ENCODE measurements at places on chromosomes 6 and 20.

GRCh38 chr6:88804701-88805100, 158.7 kb downstream of the RNGTT start:
- DNase-seq, result no peak

GRCh38 chr6:36508532-36508931, 38.7 kb downstream of the STK38 start:
- DNase-seq, result no peak

- DNase-seq, result no peak
These were observed 71.8 kb upstream of the SIRPA start for GRCh38 chr20:1823450-1823844.

DNA sequence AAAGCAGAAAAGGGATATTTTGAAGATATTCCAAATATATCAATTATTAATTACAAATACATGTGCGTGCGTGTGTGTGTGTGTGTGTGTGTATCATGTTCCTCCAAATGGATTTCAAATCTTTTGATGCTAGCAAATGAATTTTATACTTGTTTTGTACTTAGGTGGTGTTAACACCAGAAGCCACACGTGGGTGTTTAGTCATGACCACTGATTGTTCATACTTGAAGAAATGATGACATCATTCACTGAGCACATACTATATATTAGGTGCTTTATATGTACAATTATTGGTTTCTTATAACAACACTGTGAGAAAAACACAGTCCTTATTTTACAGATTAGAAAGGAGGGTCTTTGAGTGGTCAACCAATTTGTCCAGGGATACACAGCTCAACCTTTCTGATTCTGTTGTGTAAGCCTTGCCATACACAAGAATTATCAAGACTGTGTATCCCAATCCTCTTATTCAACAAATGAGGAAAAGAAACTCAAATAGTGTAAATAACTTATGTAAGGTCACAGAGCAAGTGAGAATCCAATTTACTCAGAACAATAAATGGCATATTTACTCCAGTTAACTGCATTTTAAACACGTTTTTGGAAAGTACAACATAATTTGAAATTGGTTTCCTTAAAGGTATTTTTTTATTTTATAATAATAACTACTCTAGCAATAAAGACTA, 88.5 kb downstream of the BCAS1 start:
- no peak for DNase-seq

- no peak for DNase-seq
These were observed 44.9 kb downstream of the TPD52L1 start for GRCh38 chr6:125198398-125198937.

DNA sequence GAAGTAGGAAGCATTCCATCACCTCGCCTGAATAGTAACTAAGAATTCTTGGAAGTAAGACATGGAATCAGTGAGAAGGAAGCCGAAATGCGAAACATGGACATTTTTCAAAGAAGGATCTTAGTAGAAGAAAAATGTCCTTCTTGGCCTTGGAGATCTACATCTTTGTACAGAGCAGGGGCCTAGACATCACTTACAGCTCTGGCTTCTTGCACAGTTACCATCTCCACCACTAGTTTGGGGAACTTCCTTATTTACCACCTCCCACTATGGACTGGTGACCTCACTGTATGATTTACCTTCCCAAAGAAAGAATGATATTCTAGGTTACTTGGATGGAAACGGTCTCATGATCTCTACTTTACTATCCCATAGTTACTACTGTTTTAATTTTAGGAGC, 15.7 kb downstream of the CASS4 start:
- no peak for DNase-seq

GRCh38 chr20:32911355-32911754, 52.6 kb downstream of the EFCAB8 start:
- no peak for DNase-seq

DNA sequence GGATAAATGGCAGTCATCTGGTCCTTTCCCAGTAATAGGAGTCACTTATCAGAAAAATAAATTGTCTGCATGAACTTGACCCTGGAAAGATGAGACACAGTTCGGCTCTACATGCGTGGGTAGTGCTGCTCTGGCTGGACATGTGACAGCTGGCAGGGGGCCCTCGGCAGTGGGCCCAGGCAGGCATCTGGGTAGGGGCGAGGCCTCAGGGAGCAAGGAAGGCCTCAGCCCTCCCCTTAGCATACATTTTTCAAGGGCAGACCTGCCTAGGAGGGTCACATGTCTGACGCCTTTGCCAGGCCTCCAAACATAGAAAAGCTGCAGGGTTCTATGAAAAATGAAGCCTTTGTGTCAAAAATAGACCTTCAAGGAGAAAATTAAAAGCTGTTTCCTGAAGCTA, 12.8 kb upstream of the ILRUN start:
- peak; percentile 29 for DNase-seq

DNA sequence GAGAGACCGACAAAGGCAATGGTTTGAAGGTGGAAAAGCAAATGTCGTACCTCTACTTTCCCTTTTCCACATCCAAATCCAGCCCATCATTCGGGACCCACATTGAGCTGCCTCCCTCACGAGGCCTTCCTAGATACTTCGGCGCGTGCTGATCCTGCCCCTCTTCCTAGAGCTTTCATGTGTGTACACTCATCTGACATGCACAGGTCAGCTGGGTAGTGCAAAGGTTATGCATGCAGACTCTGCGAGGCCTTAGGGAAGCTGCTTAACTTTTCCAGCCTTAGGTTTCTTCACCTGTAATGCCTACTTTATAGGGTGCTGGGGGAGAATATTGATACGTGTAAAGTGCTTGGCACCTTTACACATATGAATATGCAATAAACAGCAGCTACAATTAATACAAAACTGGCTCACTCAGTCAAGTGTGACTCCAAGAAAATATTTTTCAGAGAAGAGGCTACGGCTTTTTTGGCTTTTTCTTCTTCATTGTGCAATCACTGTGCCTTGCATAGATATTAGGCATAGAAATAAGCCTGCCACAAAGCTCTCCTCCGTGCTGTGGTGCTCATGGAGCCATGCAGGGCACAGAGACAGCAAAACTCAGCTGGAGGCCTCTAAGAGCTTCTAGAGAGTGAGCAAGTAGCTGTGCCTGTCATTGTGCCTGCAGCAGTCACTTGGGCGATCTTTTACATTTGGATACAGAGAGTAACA, 3.6 kb upstream of the MANBAL start:
- DNase-seq, result no peak

- peak; percentile 0 for DNase-seq
These were observed 28.1 kb downstream of the NRSN1 start for GRCh38 chr6:24154121-24154520.

- DNase-seq, result no peak
These were observed 695.7 kb upstream of the GJE1 start for GRCh38 chr6:141437011-141437410.

- DNase-seq, result peak; percentile 94
These were observed 310.7 kb downstream of the EYA4 start for GRCh38 chr6:133551847-133552341.

DNA sequence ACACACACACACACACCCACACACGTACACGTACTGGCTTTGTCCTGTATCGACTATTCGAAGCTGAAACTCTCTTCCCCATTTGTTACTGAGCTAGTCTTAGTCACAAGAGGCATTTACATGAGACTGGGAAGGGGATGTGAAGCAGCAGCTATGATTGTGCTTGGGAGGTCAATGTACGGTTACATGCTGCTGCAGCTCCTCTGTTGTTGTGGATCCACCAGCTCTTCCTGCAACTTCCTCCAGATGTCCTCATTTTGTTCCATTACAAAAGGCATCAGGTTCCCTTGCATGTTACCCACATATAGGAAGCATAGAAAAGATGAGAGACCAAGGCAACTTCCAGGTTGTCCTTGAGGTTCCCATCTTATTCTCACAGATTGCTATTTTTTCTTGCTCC, 612.4 kb upstream of the IMPG1 start:
- no peak for DNase-seq

- DNase-seq, result no peak
These were observed 4.1 kb upstream of the TOX2 start for GRCh38 chr20:43910564-43910963.

GRCh38 chr6:105936972-105937371, 149.2 kb upstream of the PRDM1 start:
- DNase-seq, result no peak

DNA sequence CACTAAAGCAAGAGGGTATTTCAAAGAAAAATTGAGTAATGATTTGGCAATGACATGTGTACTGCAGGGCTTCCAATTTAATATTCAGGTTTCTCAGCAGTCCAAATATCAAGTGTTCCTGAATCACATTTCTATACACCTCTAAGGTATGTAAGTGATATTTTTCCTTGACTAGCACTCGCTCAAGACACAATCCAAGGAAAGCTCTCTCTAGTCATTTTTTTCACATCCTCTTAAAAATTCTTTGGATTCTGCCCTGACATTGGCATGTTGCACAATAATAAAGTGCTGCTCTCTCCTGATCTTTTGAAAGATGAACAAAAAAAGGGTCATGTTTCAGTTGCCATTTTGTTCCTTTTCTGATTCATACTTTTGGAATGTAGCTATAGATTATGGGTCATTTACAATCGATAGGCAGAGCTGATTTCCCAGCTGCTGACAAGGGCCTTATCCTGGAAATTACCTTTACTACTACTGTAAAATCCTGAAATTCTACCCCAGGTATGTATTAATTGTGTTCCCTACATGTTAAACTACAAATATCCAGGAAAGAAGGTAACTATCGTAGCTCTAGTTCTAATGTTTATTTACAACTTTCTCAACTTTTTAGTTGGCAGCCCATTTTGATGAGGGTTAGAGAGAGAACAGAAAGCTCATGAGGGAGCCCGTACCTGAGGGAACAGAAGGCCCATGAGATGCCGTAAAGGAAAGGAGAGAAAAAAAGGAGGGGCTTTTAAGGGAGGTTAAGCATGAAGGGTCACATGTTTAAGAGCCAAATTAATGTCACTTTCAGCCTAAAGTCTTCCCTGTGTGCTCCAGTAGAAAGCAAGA, 22.2 kb upstream of the ADGRG6 start:
- no peak for DNase-seq

GRCh38 chr20:47156301-47157137, 200.0 kb downstream of the ZMYND8 start:
- DNase-seq, result no peak

- DNase-seq, result no peak
These were observed 13.6 kb upstream of the CEP85L start for GRCh38 chr6:118665011-118665410.

DNA sequence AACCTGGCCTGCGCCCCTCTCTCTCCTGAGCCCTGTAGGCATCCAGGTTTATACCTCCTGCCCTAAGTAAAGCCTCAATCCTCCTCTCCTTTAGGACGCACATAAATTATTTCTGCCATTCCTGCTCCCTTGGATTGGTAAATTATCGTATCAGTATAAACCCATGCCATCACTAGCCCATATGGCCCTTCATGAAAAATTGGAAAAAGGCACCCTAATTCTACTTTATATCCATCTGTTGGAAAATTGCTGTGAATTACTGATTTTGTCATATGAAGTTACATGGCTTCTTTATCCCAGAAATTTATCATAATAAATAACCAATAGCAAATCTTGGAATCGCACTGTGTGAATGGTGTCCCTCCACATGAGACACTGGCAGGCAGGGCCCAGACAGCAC, 395.2 kb downstream of the PRKN start:
- no peak for DNase-seq

GRCh38 chr20:60629206-60629605, 622.9 kb upstream of the CDH4 start:
- no peak for DNase-seq

DNA sequence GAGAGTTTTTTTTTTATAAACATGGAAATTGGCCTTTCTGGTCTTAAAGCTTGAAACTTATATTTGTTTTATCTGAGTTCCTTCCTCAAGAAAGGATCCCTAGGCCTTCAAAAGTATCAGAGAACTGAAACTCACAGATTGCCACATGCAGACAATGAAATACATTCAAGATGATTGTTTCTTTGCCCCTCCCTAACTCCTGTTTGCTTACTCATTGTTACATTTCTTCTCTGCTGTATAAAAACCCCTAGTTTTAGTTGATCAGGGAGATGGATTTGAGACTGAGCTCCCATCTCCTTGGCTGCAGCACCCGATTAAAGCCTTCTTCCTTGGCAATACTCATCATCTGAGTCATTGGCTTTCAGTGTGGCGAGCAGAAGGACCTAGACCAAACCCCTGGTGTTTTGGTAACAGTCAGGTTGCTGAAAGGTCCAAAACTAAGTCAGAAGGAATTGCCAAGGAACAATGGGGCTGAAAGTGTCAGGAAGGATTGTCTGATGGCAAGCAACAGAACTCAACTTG, 132.3 kb upstream of the SULF2 start:
- no peak for DNase-seq

GRCh38 chr6:29071831-29072723, 15.0 kb downstream of the OR2B3 start:
- no peak for DNase-seq

DNA sequence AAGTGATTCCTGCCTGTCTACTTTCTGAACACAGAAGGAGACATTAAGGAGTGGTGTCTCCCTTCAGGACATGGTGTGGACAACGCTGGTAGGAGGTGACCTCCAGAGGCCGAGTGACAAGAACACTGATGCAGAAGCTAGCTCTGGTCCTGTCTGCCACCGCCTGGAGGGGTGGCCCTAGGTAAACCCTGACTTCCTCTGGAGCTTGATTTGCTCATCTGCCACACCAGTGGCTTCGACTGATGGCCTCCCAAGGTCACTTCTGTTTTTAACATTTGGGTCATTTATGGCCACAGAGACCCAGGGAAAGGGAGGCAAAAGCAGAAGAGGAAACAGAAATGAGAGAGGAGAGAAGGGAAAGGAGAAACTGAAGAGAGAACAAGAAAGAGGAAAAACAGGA, 49.4 kb upstream of the SLC22A23 start:
- no peak for DNase-seq

GRCh38 chr20:34309691-34310090, 6.5 kb upstream of the AHCY start:
- DNase-seq, result no peak

DNA sequence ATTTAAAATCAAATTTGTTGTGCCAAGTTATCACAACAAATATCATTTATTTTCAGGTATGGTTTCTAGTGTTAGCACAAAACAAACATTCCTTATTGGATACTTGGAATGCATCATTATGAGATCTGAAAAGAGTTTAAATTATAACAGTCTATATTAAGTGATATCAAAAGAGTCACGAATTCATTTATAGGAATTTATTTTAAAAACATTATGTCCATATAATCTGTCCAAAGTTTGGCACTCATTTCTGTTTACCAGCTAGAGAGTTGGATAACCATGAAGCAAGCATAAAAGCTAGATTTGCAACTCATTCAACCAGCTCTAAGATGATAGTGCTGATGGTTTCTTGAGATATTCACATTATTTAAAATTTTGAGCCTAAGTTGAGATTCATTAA, 453.2 kb downstream of the DOK5 start:
- no peak for DNase-seq

- DNase-seq, result no peak
These were observed 4.2 kb downstream of the ERGIC3 start for GRCh38 chr20:35546127-35546526.

GRCh38 chr6:155141512-155141911, 122.3 kb upstream of the CLDN20 start:
- no peak for DNase-seq

DNA sequence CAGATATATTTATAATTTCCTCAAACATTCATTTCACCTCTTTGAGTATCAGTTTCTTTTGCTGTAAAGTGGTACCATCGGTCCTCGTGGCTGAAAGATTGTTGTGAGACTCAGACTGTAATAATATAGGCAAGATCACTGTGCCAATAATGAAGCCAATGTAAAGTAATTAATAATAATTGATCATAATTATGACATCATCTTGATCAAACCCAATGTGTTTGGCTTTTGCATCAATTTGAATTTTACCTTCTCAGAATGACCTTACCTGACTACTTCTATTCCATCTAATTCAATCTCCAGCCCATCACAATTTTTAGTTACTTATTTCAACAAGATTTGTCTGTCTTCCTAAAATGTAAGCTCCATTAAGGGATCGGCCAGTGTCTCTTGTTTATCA, 15.8 kb upstream of the MTRF1L start:
- no peak for DNase-seq

GRCh38 chr6:55536391-55536956, 42.5 kb downstream of the HMGCLL1 start:
- DNase-seq, result no peak

All from stromal cell of bone marrow (primary cell).